ENCODE measurements at places on chromosomes 11 and 22.

GRCh38 chr22:48424201-48424627, 1403.5 kb downstream of the BRD1 start:
- DNase-seq = no peak

DNA sequence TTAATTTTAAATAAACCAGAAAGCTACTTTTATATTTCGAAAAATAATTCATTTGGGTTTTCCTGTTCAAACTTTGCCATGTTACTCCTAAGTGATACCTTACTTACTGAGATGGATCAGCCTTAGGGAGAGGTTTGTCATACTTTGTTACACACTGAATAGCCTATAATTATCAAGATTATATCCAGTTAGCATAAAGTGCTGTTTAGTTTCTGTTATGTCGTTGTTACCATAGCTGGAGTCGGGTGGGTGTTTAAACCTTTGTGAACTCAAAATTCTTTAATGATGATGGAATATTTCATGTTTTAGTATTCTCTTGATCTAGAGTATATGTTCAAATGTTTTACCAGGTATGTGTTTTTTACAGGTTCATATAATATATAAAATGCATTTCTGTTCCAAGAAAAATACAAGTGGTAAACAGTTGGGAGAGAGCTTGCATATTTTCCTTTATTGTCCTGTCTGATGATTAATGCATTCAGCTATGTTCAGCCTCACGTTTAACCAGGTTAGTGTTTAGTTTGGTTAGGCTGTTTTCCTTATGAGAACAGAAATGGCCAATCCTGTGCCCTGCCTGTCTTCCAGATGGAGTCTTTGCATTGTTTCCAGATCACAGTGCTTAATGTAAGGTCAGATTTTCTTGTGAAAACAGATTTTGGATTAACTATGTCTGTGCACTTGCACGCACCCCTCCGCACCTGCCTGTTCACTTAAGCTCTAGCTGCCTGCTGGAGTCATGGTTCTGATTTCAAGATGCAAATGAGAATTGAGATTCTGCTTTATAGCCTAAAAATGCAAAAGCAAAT, 105.6 kb downstream of the ATXN10 start:
- DNase-seq = peak; percentile 94

GRCh38 chr11:119085437-119085847, 761 bp downstream of the HMBS start:
- no peak for DNase-seq

DNA sequence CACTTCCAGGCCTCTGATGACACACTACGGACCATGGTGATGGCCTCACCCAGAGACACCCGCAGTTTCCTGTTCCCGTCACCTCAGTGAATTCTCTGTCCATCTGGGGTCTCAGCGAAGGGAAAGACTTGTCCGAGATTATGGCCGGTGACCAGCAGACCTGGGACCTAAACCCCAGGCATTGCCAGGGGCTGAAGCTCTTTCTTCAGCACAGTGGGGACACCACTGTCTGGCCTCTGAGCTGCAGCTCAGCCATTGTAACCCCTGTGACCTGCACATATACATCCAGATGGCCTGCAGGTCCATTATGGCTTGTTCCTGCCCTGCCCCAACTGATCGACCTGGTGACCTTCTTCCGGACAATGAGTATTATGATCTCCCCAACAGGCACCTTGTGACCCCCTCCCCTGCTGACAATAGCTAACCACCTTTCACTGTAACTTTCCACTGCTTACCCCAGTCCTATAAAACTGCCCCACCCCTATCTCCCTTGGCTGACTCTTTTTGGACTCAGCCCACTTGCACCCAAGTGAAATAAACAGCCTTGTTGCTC, 22.3 kb downstream of the CBX7 start:
- no peak for DNase-seq

DNA sequence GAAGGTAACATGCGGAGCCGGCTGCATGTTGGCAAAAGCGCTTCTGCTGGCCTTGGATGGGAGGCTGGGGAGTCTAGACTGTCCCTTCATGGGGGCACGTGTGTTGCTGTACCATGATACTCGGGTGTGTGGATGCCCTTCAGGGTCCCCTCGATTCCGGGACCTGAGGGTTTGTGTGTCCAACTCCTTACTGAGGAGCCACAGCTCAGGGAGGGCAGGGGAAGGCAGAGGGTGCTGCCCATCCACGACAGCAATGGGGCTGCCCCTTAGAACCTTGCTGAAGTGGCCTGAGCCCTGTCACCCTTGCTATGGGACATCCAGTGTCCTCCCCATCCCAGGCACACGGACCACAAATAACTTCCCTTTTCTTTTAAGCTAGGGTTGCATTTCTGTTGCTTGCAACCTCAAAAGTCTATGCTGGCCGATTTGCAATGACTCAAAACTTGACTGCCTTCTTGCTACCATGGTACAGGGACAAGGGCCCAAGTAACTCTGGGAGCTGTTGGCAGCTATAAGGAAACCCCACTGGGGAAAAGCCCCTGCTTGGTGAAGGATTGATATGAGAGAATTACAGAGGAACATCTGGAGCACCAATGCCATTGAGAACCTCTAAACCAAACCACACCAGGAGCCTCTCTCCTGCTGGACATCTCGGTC, 43.8 kb downstream of the RTL6 start:
- no peak for DNase-seq

DNA sequence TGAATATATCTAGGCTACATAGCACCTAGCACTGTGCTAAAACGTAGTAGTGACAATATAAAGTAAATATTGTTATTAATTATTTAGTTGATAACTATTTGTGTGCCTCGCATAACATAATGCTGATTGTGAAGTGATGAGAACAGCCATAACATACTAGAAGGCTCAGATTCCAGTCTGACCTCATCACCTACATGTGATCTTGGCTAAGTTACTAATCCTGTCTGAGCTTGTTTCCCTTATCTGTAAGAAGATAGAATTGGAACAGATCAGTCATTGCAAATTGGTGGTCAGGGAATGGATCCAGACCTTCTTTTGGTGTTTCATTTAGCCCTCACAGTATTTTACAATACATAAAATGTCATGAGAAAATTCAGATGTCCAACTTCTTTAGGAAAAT, 103.4 kb upstream of the SEZ6L start:
- DNase-seq = no peak

- no peak for DNase-seq
Observed at GRCh38 chr11:10674911-10675440, 18.6 kb downstream of the IRAG1 start.

DNA sequence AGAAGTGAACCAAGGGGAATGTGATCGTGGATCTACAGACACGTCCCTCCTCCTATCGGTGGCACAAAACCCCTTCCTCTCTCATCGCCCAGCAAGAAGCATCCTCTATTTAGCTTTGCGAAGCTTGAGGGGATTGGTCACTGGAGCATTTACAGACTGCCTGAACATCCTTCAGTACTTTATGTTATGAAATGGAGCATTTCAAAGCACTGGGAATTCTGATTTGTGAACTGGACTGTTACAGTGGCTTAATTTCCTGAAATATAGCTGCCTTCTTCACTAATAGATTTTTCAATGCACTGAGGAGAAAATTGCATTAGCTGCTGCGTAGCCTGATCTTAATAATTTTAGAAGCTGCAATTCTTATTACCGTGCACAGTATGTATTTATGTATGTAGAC, 344.5 kb downstream of the LARGE1 start:
- DNase-seq = no peak
